Mucosa of descending colon (tissue), 3 donors: ENCODE measurements at places on chromosomes 11 and 22. TPM values are rescaled to one million over a fixed set of nuclear protein-coding genes. Genes with fewer than 3 reads are reported as not detected.

SYCE3 gene
- total RNA-seq = not detected

LIF gene
- 9.9 TPM for total RNA-seq

DNA sequence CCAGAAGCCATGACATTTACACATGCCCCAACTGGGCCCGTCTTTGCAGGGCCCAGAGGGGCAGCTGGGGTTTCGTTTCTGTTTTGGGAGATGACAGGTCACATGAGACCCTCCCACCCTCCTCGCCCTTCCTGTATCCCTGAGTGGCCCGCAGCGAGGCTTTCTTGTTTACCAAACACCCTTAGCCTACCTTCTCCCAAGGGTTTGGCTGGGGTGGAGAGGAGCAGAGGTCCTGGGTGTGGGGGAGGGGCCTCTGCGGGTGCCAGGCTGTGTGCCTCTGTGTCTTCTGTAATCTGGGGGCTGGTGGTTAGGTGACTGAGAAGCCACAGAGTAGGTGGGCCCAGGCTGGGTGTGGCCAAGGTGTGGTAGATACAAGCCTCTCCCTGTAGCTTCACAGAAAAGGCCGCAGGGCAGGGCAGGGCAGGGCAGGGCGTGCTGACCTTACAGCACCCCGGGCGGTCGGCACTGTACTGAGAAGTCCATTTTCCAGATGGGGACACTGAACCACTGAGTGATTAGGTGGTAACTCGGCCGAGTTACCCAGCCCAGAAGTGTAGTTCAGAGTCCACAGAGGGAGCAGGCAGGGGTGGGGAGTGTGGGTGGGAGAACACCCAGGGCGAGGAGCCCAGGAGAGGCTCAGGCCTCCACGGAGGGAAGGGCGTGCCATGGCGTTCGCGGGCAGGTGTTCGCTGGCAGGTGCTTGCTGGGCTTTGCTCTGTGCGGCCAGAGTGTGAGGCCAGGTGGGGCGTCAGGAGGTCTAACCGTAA is 8.7 kb downstream of the PRR5 start:
- DNase-seq = peak; percentile 92

PTGDR2 gene
- total RNA-seq = 1.8 TPM

TMEM45B gene
- 442 TPM for total RNA-seq

DNA sequence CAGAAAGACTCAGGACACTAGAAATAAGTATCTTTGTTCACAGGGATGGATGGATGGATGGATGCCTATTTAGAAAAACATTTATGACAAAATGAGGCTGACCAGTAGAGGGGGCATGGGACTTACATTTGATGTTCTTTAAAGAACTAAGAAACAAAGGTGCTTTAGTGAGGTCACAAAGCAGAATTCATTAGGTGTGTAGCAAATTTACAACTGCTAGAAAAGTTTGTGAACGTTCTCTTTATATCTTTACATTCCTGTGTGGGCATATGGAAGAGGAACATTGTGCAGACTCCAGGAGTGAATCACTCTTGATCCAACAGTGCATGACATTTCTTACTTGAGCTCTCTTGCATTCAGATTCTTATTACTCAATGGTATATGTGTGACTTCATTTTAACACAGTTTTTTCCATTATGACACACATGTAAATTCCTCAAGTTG is 15.8 kb upstream of the SIK2 start:
- peak; percentile 84 for DNase-seq

DNA sequence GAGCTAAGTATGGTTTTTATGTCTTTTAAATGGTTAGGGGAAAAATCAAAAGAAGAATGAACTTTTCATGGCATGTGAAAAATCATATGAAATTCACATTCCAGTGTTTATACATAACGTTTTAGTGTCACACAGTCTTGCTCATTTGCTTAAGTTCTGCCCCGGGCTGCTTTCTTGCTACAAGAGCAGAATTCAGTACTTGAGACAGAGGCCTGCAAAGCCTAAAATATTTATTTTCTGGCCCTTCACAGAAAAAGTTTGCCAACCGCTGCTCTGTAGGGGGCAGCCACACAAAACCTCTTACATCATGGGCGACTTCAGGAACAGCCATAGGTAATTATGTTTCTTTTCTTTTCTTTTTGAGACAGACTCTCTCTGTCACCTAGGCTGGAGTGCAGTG is 1.0 kb upstream of the ATG2A start:
- no peak for DNase-seq

DNA sequence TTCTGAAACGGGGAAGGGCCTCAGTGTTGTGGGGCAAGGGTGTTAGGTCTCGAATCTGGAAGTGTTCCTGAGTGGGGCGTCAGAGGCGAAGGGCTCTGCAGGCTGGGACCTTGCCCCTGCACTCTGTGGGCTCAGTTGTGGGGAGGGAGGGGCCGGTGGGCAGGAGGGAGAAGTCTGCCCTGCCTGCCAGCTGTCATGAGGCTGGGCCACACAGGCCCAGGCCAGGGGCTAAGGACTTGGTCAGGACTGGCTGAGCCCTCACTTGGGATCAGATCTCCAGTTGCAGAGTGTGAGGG is at the start of gene CRACR2B:
CRACR2B (plus strand) TSS at position 23 of the 296 bp plus-strand sequence. CDS start 689 bp downstream, outside the sequence.
- peak; percentile 86 for DNase-seq

PDE3B gene
- total RNA-seq = 47.0 TPM

DNA sequence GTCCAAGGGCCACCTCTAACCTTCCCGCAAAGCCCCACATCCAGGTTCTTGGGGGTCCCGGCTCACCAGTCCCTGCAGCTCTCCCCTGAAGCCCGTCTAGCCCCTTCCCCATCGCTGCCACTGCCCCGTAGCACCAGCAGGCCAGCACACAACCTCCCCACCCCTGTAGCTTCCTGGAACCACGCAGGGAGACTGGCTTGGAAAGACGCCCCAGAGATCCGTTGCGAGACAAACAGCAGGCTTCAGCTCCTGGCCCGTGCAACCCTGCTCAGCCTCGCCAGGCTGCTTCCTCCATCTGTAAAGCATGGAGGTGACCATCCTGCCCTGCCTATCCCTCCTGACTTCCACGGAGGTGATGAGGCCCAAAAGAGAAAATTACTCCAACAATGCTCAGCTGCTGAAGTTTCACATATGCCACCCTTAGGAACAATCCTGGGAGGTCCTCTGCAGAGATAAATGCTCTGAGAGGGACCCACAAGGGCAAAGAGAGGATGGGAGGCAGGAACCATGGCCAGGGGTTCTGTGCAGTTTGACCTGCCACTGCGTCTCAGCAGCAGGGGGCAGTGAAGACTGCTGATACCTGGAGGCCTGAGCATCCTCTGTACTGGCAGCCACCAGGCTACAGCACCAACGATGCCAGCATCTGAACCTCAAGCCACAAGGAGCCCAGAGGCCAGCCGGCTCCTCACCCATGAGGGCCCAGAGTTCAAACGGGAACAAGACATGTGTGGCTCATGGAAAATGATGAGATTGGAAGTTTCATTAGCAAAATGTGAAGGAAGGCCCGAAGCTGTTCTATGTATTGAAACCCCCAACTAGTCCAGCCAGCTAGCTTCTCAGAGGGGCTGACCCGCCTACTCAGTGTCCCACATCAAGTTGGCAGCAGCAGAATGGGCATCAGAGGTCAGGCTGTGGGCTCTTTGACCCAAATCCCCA is 16.1 kb downstream of the DGCR2 start:
- no peak for DNase-seq

EMID1 gene
- 4.3 TPM for total RNA-seq

- no peak for DNase-seq
Measured at GRCh38 chr11:118572981-118573550, 857 bp downstream of the ARCN1 start.

CLDN5 gene
- 22.2 TPM for total RNA-seq

TSPAN18 gene
- total RNA-seq = 8.5 TPM

DNA sequence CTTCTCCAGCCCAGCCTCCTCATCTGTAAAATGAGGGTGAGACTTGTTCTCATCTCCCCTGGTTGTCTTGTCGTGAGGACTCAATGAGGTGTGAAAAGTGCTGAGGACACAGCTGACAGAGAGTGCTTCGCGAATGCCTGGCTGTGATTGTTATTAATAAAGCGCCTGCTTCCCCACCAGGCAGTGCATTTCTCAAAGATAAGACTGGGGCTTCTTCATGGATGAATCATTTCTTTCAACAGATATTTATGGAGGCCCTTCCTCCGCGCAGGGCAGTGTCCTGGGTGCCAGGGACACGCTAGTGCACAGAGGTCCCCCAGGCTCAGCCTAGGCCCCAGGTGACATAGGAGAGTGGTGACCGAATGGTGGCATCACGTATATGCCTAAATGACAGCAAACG is 34.3 kb upstream of the SHISAL1 start:
- DNase-seq = no peak

DNA sequence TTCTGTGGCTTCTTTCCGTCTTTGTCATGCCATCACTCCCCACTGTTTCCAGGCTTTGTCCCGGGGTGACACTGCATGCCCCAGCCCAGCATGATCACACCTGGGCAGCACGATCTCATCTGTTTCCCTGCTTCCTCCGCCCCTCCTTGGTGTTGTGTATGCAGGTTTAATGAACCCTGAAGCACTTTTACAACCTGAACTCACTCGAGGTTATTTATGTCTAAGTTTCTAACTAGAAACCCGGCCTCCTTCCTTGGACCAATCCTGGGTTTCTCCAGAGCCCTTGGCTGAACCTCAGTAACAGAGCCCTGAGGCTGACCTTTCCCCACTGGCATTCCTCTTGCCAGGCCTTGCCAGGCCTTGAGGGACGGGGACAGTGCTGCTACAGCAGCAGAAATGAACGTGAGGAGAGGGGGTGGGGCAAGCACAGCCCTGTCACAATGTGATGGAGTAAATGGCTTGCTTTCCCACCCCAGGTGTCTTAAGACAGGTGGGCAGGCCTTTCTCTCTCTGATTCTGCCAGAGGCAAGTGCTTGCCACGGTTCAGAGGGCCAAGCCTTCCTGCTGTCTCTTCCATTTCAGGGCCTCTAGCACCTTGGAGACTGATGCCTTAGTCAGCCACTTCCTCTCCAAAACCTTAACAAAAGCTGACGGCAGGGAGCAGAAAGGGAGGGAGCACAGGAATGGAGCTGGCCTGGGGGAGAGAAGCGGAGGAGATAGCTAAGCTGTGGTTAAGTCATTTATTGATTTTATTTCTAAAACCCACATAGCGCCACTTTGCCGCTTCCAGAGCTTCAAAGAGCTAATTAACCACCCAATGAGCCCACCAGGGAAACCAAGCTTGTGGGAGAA is 3.1 kb upstream of the PYGM start:
- no peak for DNase-seq

DNA sequence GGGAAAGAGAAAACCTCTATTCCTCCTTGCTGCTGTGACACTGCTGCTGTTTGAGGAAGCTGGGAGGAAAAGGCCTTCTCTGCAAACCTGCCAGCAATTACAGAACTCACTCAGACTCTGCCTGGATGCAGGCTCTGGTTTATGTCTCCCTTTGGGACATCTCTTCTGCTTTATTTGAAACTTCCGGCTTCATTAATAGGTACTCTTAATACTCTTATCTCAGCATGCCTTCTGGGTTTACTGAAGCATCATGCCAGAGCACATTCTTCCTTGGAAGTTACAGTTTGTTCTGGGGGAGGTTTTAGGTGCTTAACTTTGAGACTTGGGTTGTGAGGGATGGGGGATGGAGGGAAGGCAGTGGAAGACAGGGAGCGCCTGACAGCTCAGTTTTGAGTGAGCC is 79.9 kb downstream of the NAV2 start:
- DNase-seq = no peak

TMPRSS13 gene
- total RNA-seq = 0.32 TPM

EHF gene
- total RNA-seq = 372 TPM

DNA sequence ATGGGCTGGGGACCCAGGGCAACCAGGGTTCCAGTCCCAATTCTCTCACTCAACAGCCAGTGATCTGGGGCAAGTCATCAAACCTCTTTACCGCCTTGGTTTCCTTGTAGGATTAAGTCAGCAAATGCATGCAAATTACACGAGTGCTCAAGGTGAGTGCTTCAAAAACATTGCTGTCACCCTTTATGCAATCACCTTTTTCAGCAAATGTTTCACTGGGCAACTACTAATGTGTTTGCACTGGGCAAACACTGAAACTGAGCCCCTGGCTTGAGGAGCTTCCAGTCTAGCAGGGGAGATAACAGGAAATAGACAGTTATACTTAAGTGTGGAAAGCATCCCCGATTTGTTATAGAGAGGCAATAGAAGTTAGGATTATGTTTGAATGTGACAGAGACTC is 37.7 kb upstream of the DMC1 start:
- DNase-seq = no peak

GRCh38 chr22:31630331-31631329 is 31.4 kb downstream of the PISD start:
- peak; percentile 94 for DNase-seq

- DNase-seq = peak; percentile 47
Measured at GRCh38 chr11:118635237-118635591, 27.8 kb downstream of the PHLDB1 start.

SPCS2 gene
- 119 TPM for total RNA-seq

- no peak for DNase-seq
Measured at GRCh38 chr22:50672041-50672440, 582 bp upstream of the SHANK3 start.

KRTAP5-4 gene
- total RNA-seq = not detected

YPEL4 gene
- total RNA-seq = 0.58 TPM

GRCh38 chr11:133506551-133507094 is 25.7 kb downstream of the OPCML start:
- no peak for DNase-seq

APOL4 gene
- 1.7 TPM for total RNA-seq

MOGAT2 gene
- 86.4 TPM for total RNA-seq

CRYBB2 gene
- total RNA-seq = not detected

- no peak for DNase-seq
Measured at GRCh38 chr11:114019046-114019445, 40.5 kb upstream of the ZBTB16 start.

- no peak for DNase-seq
Measured at GRCh38 chr22:35152316-35152715, 86.4 kb downstream of the ISX start.

MRGPRX3 gene
- total RNA-seq = 0.17 TPM

INPP5J gene
- 21.3 TPM for total RNA-seq

OR52N4 gene
- total RNA-seq = not detected
